Hippocampal formation (tissue), 2 donors: ENCODE measurements at places on chromosomes 7 and 10.

DNA sequence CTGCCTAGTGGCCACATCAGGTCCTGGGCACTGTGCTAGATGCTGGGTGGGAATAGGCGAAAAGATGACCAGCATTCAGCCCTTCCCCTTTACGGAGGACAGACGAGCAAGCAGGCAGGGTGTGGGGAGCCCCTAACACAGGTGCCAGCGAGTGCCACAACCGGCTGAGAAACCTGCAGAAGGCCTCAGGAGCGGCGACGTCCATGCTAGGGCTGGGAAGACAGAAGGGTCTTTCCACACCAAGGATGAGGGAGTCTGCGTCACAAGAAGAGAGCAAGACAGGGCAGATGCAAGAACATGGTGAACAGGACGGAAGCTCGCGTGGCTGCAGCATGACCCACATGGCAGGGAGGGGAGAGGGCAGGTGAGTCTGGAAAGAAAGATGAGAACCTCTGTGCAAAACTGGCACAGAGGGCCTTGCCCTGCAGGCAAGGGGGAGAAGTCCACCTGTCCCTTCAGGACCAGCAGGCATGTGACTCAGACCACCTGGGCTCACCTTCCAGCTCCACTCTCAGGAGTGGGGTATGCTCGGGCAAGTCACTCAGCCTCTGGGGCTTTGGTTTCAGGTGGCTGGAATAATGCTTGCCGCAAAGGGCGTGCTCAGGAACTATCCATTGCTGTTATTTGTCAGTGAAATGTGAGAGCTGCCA is 36.6 kb downstream of the KCNH2 start:
- no peak for DNase-seq

- DNase-seq: no peak
Observed at GRCh38 chr7:115435178-115435577, 513.3 kb downstream of the MDFIC start.

GRCh38 chr10:22824984-22825383 is 102.9 kb upstream of the ARMC3 start:
- DNase-seq: no peak

DNA sequence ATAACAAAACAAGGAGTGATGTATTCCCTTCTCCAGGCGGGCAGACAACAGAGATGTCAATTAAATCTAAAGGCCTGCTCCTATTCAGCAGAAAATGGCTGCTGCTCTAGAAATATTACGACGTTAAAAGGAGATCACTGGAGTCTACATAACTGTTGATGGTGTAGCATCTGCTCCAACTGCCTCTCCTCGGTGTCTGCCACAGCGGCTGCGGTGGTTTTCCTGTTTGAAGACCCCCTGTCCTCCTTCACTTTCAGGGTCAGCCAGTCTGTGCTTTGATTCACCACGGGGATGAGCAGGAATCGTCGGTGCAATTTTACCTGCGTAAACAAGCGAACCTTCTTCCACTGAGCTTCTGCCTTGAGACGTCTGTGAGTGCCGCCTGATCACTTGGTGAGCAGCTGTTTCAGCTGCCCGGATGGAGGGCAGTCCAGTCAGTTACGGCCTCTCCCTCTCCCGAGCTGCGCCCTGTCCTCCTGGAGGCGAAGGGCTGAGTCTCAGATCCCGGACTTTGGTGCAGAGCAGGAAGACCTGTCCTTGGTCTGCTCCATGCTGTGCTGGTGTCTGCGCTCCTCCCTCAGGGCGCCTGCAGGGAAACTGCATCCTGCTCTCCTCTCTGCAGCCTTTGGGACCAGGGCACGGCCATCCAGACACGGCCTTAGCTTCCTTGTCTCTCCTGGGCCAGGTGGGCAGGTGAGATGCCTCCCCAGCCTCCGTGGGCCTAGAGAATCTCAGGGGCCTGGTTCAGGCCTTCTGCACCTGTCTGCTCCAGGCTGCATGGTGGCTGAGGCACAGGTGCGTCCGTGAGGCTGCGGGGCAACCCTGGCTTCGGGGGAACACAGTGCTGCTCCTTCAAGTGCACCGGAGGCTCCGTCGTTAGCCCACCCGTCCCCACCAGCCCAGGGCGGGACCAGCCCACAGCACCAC is 326.6 kb downstream of the ADARB2 start:
- DNase-seq: no peak

DNA sequence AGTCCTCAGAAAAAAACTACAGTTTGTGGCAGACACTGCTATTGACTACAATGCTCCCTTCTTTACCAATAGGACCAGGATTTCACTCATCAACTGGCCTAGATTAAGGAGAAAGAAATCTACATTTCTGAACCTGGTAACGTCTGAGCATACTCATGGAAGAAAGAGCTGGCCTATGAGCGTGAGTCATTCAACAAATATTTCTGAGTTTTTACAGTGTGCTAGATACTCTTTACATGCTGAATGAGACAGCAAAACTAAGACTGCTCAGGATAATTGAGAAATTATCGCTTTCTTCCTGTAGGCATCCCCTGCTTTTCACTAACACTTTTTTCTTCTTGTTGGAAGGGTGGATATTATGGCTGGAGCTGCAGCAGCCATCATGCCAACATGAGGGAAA is 609.7 kb downstream of the TNS3 start:
- DNase-seq: no peak

GRCh38 chr10:52400562-52400961 is 86.5 kb downstream of the DKK1 start:
- DNase-seq: no peak

- DNase-seq: no peak
Observed at GRCh38 chr10:114544045-114544659, 113.9 kb downstream of the ABLIM1 start.

DNA sequence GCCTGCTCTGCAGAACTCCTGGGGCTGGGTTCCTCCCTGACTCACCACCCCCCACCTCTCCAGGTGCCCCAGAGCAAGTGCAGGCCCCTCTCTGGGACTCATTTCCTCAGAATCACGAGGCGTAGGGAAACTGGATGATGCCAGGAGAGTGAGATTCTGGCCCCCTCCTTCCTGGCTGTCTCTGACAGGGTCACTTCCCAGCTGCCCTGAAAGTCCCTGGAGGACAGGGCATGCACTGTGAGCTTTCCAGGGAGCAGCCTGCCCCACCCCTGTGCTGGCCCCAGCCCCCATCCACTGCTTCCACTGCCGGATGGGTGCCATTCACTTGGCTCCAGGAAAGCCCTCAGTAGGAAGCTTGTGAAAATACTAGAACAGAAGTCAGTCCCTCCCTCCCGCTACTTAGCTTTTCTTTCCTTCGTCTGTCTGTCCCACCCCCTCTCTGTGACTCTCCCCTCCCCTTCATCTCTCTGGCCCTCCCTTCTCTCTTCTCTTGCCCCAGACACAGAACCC is 10.4 kb downstream of the TACR2 start:
- DNase-seq: no peak

DNA sequence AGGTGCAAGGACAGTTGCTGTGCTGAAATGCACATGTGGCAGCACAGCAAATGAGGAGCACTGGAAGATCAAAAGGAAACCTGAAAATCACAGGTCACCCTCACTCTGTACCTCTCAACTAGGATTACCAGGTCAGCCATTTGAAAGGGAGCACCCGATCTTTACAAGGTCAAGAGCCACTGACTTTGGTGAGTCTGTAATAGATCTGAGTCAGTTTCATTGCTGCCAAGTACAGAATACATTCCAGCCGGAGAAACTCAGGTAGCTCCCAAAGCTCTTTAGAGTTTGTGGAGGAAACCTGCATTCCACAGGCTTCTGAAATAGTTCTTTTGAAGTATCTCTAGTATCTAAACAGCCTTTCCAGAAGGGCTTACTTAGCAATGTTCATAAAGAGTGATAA is 217.5 kb downstream of the SNX13 start:
- no peak for DNase-seq
